ENCODE measurements at places on chromosomes 2 and 18. TPM values are rescaled to one million over a fixed set of nuclear protein-coding genes. Genes with fewer than 3 reads are reported as not detected.
A peak's percentile ranks its signal among the peaks of the same experiment; 100 is the strongest.

GRCh38 chr2:112480530-112481049 is 1.4 kb upstream of the TTL start:
- peak overlapping the region; percentile 82 for H3K4me3 ChIP-seq
- DNase-seq: no peak

- no peaks in the 10 kb centered on the region for H3K36me3 ChIP-seq
- no peak for DNase-seq
- no peak overlapping the region for H3K27ac ChIP-seq
Observed at GRCh38 chr2:61649021-61649420, 110.9 kb upstream of the XPO1 start.

DNA sequence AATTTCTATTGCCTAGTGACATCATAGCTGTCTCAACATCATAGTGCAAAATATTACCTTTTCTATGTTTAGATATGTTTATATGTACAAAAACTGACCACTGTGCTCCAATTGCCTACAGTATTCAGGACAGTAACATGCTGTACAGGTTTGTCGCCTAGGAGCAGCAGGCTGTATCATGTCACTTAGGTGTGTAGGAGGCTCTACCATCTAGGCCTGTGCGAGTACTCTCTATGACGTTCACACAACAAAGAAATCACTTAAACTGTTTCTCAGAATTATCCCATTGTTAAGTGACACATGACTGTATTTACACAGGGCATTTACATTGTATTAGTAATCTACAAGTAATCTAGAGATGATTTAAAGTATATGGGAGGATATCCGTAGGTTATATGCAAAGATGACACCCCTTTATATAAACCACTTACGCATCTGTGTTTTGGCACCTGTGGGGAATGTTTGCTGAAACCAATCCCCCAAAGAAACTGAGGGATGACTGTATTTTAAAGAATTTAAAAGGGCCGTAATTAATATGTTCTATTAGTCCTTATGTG is 24.7 kb downstream of the IL1R2 start:
- H3K27me3 ChIP-seq: no peaks in the 10 kb centered on the region
- H3K4me1 ChIP-seq: peaks cover 25% of the 10 kb centered on the region
- H3K27ac ChIP-seq: no peak overlapping the region
- no peaks in the 10 kb centered on the region for H3K36me3 ChIP-seq
- DNase-seq: no peak

DNA sequence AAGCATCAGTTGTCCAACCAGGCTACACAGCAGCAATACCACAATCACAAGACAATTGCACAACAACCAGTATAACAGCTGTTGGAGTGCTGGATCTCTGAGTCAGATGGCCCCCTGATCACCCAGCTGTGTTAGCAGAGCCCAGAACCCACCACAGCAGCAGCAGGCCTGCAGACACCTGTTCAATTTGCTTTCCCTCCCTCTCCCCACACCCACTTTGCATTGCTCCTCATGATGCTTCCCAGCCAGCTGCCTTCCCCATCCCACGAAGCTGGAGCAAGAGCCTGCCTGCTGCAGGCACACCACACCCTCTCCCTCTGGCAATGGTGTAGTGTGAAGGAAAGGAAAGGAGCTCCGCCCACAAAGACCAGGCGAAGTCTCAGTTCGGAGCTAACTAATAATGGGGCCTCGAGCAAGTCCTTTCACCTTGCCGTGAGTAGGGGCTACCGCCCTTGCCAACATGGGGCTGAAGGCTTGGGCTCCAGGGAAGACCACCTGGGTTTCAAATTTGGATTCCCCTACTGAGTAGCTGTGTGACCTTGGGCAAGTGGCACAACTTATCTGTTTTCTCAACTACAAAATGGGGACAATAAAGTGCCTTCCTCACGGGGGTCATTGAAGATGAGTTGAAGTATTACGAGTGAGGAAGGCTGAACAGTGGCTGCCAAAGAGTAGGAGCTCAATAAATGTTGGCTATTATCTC is 19.4 kb upstream of the ZBTB7C start:
- no peaks in the 10 kb centered on the region for H3K36me3 ChIP-seq
- H3K4me3 ChIP-seq: no peak overlapping the region
- DNase-seq: no peak
- peaks cover 40% of the 10 kb centered on the region for H3K27me3 ChIP-seq

- no peak overlapping the region for H3K27ac ChIP-seq
- DNase-seq: peak; percentile 41
- H3K4me1 ChIP-seq: peaks cover 30% of the 10 kb centered on the region
- no peaks in the 10 kb centered on the region for H3K36me3 ChIP-seq
Observed at GRCh38 chr2:43215673-43216255, 10.6 kb downstream of the ZFP36L2 start.

Gene UNC80
- not detected for total RNA-seq

Gene EEF1B2
- 563 TPM for total RNA-seq
